ENCODE measurements at places on chromosomes 16 and 17.

DNA sequence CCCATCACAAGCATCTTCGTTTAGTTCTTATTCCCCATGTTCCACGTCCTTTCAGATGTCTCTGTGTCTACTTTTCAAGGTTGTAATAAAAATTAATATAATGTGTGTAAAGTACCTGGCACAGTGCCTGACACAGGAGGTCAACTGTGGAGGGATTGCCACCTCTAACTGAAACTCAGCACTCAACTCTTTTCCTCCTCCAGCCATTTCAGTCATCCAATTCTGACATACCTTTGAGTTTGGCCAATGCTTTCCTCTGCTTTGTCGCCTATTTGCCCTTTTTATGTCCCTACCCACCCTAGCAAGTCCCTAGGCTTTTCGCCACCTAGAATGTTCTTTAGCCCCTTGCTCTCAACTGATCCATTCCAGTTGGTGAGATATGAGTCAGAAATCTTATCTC lies 1.6 kb downstream of the UBE2Z start:
- no peak for DNase-seq

- DNase-seq, result no peak
Measured at GRCh38 chr16:68487669-68488068, 39.4 kb upstream of the SMPD3 start.

DNA sequence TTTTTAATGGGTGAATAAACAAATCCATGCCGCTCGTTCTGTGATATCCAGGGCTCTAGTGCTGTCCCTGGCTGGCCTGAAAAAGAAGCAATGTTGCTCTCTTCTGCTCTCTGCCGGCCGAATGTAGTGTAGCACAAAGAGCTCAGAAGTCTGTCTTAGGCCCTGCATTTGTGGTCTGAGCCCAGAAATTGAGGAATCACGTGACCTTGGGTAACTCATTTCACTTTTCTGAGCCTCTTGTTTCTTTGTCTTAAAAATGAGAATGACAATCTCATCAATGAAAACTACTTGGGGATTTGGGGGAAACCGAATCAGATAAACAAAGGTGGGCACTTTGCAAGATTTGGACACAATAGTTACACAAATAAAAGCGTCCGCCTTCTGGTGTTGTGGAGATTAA lies 381.6 kb upstream of the ASIC2 start:
- peak; percentile 59 for DNase-seq

DNA sequence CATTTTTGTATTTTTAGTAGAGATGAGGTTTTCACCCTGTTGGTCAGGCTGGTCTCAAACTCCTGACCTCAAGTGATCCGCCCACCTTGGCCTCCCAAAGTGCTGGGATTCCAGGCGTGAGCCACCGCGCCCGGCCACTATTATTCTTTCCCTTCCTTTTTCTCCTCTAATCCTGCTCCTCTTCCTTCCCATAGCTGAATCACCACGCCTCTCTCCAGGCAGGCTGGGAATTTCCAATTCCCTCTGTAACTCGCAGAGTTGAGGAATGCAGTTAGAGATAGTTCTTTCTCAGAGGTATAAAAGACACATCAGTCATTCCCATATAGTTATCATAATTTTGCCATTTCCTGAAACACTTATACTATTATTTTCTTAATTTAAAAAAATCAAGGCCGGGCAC lies 11.2 kb downstream of the METTL16 start:
- no peak for DNase-seq

DNA sequence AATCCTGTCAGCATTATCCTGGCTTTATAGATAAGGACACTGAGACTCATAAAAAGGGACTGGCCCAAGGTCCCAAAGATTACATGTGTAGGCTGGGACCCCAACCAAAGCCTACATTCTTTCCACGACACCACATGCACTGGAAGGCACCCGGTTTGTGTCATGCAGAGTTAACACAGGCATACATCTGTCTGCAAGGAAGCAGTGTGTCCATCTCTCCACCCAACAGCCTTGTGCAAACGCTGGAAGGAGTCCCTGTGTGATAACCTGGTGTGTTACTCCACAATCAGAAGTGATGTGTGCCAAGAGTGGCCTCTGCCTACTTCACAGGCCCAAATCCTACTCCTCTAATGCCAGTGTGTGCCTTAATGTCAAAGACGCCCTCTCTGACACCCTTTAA lies 139.8 kb downstream of the PARN start:
- DNase-seq, result no peak

DNA sequence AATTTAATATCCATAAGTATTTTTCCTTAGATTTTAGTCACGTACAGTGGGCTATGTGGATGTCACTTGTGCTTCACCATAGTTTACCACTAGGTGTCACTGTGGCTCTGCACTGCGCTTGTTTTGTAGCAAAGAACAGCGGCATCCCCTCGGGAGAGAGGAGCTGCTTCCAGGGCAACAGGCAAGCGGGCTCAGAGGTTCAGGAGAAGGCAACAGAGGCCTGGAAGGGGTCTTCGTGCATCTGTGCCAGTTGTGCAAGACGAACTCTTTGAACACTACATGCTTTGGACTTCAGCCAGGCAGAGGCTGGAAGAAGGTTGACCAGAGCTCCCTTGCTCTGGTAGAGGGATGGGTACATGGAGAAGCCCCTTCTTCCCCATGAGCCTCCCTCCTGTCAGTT lies 20.6 kb downstream of the CYB561 start:
- DNase-seq, result peak; percentile 92

- DNase-seq, result no peak
Measured at GRCh38 chr16:81697616-81698309, 81.3 kb upstream of the PLCG2 start.

GRCh38 chr17:10612957-10613744 lies 44.0 kb downstream of the MYH3 start:
- no peak for DNase-seq

- no peak for DNase-seq
Measured at GRCh38 chr17:66379996-66380395, 77.6 kb downstream of the PRKCA start.

GRCh38 chr17:64491994-64492393 lies 4.9 kb downstream of the POLG2 start:
- DNase-seq, result no peak

DNA sequence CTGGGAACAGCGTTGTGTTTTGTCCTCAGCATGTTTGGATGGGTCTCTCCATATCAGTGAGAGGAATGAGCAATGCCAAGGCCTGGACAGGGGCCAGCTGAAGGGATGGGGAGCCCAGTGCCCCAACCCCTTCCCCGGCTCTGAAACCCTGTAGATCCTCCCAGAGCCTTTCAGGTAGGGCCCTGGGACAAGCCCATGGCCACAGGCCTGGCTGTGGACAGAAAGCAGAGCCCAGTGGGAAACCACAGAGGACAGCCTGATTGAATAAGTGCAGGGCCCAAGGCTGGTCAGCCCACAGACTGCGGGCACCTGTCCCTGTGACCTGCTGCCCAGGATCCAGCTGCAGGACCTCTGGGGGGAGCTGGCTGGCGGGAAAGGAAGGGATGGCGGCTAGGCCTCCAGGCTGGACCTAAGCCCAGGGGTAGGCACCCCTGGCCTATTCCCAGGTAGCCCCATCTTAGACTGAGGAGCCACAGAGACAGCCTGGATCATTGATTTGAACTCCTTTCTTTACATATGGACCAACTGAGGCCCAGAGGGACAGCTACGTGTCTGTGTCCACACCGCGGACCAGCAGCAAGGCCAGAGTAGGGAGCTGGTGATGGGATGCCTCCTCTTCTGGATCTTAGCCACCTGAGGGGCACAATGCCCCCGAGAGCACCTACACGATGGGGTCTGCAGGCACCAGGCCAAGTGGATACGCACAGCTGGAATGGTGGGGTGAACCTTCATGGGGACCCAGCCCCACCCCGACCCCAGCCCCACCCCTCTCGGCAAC lies 1.3 kb downstream of the CCDC102A start:
- DNase-seq, result peak; percentile 67

DNA sequence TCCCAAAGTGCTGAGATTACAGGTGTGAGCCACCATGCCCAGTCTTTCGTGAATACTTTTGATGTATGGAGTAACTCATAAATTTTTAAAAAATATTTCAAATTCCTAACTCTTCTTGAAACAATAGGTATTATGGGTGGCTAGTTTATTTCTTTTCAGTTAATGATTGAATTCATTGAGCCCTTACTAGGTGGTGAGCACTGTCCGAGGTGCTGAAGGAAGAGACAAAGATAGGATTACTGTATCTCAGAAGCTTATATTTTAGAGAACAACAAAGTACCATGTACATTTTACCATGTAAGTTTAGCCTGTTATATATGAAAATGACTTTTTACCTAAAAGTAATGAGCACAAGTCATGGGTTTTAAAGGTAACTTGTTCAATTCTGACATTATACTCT lies 418.3 kb downstream of the NPIPA7 start:
- peak; percentile 30 for DNase-seq

DNA sequence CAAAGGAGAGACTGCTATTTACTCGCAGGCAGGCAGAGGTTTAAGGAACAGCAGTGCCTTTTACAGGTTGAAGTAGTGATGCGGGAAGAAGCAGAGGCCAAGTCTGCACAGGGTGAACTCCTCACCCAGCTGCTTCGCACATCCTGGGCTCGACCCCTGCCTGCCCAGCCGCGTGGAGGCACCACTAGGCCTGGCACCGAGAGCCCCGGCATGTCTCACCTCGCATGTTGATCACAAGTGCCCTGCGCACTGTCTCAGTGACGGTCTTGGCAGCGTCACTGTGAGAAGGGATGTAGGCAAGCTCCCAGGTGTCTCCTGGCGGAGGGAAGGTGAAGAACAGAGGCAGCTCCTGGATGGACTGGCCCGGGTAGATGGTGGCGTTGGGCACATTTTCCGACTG lies 14.7 kb downstream of the ABCA3 start:
- DNase-seq, result no peak

DNA sequence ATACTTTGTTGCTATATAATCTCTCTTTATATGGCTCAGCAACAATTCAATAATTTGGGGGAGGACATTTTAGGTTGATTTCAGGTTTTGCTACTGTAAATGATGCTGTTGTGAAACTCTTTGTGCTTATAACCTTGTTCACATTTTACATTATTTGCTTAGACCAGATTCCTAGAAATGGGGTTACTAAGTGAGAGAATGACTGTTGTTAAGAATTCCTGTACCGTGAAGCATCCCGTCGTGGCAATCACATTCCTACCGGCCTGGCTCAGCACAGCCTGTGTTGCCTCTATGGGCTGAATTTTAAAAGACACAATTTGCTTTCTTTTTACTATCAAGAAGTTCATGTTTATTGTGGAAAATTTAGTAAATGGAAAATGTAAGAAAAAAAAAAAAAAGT lies 31.4 kb downstream of the B9D1 start:
- DNase-seq, result no peak

GRCh38 chr16:87161822-87162676 lies 155.1 kb downstream of the C16orf95 start:
- no peak for DNase-seq

GRCh38 chr17:306116-306515 lies 46.5 kb downstream of the RPH3AL start:
- DNase-seq, result no peak

GRCh38 chr16:30921748-30922419 lies 1.5 kb upstream of the FBXL19 start:
- DNase-seq, result peak; percentile 94

DNA sequence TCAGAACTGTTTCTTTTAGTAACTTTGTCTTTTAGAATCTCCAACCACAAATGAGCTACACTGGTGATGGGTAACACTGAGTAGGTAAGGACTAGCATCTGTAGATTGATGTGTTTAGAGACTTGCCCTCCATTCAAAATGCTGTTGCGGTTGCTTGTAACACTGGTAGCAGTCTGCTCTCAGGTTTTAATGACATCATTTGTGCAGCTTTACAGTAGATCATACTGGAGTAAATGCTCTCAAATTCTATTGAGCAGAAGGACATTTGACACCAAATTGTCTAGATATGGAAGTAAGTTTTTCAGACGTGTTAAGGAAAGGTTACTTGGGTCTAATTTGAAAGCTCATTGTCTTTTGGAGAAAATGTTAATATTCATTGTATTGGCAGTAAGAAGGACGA lies 98.8 kb downstream of the NLK start:
- no peak for DNase-seq

GRCh38 chr16:54444851-54445458 lies 158.4 kb upstream of the IRX3 start:
- no peak for DNase-seq

GRCh38 chr17:81301195-81302144 lies 6.4 kb upstream of the SLC38A10 start:
- DNase-seq, result no peak

DNA sequence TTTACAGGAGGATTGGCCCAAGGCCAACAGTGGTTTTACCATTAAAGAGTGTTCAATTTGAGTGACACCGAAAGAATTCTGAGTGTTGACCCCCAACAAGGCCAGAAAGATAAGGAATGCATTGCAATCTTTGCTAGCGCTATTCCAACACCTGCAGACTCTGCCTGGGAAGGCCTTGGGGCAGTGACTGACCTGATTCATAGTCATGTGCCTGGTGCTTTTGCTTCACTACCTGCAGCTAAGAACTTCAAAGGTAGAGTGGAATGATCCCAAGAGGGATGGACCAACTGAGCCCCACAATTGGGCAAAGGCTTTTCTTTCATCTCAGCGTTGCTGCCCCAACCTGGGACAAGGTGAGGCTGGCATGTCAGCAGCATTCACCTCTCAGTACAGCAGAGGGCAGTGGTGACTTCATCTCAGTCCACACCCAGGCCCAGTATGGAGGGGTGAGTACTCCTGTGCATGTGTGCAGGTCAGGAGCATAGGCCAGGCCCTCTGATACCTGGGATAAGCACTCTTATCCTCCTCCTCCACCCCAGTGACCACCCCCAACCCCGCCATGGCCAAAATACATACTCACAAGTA lies 149.6 kb upstream of the GNAO1 start:
- DNase-seq, result peak; percentile 66

GRCh38 chr17:78232859-78233173 lies 1.4 kb downstream of the TMEM235 start:
- no peak for DNase-seq

GRCh38 chr16:31430380-31431052 lies 2.4 kb upstream of the COX6A2 start:
- peak; percentile 69 for DNase-seq

DNA sequence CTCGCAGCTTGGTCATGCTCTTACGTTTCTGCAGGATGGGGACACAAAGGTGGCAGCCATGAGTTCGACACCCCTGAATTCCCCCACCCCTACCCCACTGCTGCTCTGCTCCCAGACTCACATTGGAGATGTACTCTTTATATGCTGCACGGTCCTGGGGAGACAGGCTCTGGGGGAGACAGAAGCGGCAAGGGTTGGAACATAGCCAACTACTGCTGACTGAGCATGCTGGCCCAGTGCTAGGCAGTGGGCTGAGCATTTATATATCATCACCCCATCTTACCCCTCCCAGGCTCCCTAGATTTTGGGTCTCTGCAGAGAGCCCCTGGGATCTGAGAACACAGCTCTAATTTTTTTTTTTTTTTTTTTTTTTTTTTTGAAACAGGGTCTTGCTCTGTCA lies 8.1 kb upstream of the ATXN7L3 start:
- no peak for DNase-seq

Measured in H7 (cell line).